ENCODE measurements at places on chromosomes 13 and 19. TPM values are rescaled to one million over a fixed set of nuclear protein-coding genes. Genes with fewer than 3 reads are reported as not detected.

The LRFN3 gene
- total RNA-seq, result 9.6 TPM

DNA sequence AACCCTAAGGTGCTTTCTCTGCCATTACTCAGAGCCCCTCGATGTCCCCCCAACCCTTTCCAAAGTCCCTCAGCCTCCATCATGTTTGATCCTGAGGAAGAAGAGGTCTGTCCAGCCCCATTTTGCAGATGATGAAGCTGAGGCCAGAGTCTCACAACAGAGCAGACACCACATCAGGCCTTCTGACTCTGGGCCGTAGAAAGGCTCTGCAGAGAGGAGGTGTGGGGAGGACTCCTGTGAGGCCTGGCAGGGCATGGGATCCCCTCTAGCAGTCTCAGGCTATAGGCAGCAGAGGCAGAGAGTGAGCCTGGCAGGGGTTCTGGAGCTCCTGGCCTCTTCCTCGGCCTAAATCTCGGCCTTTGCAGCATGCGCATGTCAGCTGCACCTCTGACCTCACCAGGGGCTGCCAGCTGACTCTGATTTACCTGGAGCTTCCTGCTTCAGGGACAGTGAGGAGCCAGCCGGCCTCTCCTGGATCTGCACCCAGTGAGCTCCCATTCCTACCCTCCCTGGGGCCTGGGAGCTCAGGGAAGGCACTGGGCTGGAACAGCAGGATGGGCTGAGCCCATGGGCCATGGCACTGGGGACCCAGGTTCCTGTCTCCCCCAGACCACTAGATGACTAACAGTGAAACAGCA, 41.7 kb upstream of the VSTM2B start:
- no peak for DNase-seq

GRCh38 chr13:113969973-113970611, 3.8 kb downstream of the C13orf46 start:
- DNase-seq, result peak; percentile 64

DNA sequence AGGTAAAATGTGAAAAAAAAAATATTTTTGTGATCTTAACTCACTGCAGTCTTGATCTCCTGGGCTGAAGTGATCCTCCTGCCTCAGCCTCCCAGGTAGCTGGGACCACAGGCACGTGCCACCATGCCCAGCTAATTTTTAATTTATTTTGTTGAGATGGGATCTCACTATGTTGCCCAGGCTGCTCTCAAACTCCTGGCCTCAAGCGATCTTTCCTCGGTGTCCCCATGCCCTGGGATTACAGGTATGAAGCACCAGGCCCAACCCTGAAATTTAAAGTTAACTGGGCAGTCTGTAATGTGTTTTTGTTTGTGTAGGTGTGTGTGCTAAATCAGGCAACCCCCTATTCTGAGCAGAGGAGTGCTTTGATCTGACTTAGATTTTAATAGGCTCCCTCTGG, 3.4 kb upstream of the C5AR1 start:
- DNase-seq, result no peak

DNA sequence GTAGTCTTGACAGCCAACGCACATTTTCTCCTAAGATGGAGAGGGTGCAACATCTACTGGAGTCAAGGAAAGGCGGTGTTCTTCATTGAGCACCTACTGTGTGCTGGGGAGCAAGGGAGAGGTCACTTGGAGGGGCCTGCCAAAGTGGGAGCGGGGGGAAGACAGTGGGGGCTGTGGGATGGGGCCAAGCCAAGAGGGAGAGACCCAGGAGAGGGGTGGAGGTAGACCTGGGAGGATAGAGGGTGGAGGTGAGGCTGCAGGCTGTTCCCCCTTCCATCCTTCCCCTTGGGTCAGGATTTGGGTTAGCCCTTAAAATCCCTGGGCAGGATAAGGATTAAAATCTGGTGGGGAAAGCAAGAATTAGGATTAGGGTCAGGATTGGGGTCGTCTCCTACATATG, 1.7 kb upstream of the PLPP2 start:
- DNase-seq, result no peak

The FPR1 gene
- 4.3 TPM for total RNA-seq

The HCN2 gene
- total RNA-seq, result not detected

- DNase-seq, result no peak
Observed at GRCh38 chr19:5091018-5091683, 122.2 kb downstream of the KDM4B start.

Data from ureter (tissue), 1 donor.